Activated CD4-positive, alpha-beta T cell treated with anti-CD3 and anti-CD28 coated beads, Interleukin-2, amount 10 ng/mL, durations not matched to agents 7 days and 5 days (primary cell): ENCODE measurements at places on chromosomes 4 and X.

DNA sequence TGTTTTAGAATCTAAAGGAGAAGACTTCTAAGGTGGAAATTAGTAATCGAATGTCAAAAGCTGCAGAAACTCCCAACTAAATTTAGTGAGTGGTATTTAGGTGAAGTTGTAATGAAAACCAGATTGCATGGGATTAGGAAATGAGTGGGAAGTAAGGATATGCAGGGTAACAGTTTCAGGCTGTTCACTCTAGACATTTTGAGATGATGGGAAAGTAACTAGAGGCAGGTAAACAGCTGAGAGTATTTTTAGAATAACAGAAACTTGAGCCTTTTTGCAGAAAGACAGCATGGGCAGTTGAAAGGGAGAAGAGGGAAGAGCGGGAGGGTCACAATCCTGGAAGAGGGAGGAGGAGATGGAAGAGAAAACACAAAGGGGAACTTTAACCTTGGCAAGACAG, 12.7 kb downstream of the SPRY1 start:
- no peak for DNase-seq

DNA sequence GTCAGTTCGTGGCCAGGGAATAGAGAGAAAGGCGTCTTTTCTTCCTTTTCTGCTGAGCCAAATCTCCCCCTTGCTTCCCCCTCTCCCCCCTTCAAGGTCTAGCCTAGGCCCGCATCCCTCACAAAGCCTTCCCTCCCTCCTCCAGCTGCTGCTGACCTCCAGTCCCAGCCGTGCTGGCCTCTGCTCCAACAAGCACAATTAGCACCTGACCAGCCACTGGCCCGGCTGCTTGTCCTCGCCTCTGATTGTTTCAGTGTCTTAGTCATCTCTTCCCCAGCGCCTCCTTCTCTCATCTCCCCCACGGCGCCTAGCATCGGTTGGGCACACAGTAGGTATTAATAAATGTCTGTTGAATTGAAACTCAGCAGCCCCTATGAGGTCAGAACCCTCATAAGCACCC, 4.2 kb downstream of the ELF4 start:
- no peak for DNase-seq

GRCh38 chr4:101398807-101399206, 51.5 kb upstream of the PPP3CA start:
- no peak for DNase-seq

DNA sequence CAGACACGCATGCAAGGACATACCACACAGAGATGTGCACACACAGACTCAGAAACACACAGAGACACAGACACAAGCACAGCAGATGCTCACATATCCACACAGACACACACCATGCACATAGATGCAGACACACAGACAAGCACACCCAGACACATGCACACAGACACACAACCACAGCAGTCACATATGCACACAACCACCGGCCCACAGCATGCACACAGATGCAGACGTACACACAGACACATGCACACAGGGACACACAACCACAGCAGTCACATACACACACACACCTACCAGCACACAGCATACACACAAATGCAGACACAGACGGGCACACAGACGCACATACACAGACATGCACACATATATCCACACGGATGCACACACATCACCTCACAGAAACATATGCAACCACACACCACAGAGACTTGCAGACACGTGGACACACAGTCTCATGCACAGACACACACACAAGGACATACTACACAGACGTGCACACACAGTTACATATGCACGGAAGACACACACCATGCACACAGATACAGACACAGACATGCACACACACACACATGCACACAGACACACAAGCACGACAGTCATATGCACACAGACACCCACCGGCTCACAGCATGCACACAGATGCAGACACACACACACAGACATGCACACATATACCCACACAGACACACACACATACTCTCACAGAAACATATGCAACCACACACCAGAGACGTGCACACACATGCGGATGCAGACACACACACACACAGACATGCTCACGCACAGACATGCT, 25.2 kb upstream of the SLC25A6 start:
- no peak for DNase-seq

- DNase-seq, result no peak
Observed at GRCh38 chr4:115165503-115165902, 52.1 kb upstream of the NDST4 start.
